NCI-H748 treated with DMSO at 0.1 percent for 48 hours (cell line): ENCODE measurements at places on chromosomes 7 and 10.
A peak's percentile ranks its signal among the peaks of the same experiment; 100 is the strongest.

GRCh38 chr10:88642963-88643362, 21.3 kb upstream of the LIPF start:
- no peak for DNase-seq

GRCh38 chr10:81036257-81036656, 498.6 kb downstream of the SH2D4B start:
- no peak for DNase-seq

- DNase-seq, result no peak
Measured at GRCh38 chr7:105402221-105403095, 13.7 kb upstream of the SRPK2 start.

DNA sequence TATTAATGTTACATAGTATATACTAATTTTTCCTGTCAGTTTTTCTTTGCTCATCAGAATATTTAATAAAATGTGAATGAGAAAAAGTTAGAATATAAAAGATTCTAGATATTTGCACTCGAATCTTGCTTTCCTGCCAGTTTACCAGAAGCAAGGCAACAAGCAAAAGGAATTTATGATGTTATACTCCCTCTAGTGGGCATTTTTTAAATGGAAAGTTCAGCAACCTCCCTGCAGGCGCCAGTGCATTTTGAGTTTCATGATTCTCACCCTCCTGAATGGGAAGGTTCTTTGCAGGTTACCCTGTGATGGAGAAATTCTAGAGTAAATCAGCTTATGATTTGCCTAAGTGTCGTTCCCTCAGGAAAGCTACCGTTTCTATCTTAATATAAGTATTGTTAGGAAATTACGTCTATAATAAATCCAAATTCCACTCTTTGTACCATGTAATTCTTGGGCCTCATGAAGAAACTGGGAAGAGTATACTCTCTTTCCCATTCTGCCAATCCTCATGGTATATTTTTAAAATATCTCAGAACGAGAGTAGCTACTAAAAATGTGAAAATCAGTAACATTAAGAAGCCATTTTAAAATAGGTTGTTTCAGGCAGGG, 350.0 kb downstream of the CRPPA start:
- DNase-seq, result peak; percentile 75

GRCh38 chr7:132388688-132389087, 187.6 kb downstream of the PLXNA4 start:
- DNase-seq, result no peak

DNA sequence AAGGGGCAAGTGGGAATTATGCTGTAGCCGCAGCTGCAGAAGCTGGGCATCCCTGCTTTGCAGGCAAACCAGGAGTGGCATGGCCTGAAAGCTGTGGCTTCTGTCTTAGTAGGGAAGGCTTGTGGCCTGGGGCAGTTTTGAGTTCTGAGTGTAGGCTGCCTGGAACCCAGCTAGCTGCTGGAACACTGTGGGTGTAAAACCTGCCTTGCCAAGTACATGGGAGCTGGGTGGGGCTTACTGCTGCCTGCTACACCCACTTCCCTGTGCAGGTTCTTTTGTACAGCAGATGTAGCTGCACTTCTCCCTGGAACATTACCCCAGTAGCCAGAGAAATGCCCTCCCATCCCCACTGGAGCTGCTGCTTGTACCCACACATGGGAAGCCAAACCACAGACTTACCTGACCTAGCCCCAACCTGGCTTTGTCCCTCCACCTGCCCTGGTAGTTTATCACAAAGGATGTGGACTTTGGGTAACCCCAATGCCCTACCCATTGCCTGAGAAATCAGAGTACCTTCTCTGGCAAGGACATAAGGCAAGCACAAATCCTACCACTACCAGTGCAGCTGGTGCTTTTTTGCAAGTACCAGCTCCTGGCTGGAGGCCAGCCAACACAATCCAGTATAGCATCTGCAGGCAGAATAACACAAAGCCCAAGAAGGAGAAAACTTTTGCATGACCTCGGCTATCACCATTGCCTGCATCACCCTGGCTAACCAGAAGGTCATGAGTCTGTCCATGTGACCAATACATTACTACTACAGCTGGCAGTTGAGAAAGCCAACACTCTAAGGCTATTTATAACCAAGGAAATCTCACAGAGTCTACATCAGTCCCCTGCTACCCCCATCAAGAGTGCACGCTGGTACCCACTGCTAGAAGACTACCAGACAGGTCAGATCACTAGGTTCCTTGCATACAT, 26.5 kb upstream of the PPP1R3A start:
- no peak for DNase-seq

GRCh38 chr7:114959931-114960330, 38.0 kb downstream of the MDFIC start:
- no peak for DNase-seq

- no peak for DNase-seq
Measured at GRCh38 chr7:87369216-87369615, 23.8 kb downstream of the CROT start.

DNA sequence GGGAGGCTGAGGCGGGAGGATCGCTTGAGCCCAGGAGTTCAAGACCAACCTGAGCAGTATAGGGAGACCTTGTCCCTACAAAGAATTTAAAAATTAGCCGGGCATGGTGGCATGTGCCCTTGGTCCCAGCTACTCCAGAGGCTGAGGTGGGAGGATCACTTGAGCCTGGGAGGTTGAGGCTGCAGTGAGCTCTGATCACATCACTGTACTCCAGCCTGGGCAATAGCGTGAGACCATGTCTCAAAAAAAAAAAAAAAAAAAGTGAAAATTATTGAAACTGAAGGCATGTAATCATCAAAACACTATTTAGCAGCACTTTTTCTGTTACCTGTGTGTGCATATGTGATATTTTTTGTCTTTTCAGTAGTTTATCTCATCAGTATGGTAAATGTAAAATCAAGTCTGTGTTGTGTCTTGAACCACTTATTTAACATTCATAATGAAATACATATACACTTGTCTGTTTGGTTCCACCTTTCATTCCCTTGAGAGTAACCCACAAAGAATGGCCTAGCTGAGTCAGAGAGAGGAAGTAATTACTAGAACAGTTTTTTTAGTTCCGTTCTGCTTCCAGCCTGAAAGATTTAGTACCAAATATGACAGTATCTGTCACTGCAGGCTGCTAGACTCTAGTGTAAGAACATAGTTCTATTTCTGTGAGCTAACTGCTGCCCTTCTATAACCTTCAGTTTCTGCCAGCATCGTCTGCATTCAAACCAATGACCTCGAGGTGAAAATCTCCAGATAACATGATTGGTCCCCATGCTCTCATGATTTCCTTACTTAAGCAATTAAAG, 68.6 kb downstream of the MMRN2 start:
- DNase-seq, result no peak

GRCh38 chr10:52659085-52659484, 113.5 kb downstream of the MBL2 start:
- no peak for DNase-seq

GRCh38 chr10:97736902-97737769, at the start of gene ZFYVE27:
ZFYVE27 (plus strand) TSS chr10:97737128; CDS start chr10:97738478, 1,350 bp downstream.
- peak; percentile 53 for DNase-seq

DNA sequence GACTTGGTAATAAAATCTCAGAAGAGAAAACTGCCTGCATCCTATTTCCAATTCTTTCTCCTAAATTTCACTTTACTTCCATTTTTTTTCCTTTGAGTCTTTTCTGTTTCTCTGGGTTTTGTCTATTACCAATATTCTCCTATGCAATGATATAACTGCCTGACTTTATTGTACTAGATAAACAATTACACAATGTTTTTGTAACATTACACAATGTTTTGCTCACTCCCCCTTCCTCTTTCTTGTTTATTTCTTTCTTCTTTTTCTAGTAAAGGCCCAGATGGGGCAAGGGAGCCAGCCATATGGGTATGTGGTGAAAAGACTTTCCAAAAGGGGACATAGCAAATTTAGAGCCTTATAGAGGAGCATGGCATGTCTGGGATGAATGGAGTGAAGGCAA, 278.7 kb upstream of the PHYHIPL start:
- no peak for DNase-seq

GRCh38 chr7:93728292-93728691, 153.8 kb upstream of the CALCR start:
- DNase-seq, result no peak

DNA sequence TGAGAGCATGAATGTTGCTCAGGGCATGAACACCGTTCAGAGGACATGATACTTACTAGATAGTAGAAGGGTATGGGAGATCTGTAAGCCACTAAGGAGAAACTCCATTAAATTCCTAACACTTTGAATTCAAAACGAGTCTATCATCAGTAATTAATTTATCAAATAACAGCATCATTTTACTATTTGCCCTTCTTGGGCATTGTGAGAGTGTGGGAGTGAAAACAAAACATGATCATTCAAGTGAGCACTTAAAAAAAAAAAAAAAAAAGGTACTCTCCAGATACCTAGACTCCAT, 20.5 kb upstream of the ASB15 start:
- DNase-seq, result no peak
